ENCODE measurements at places on chromosomes 13 and 19.

DNA sequence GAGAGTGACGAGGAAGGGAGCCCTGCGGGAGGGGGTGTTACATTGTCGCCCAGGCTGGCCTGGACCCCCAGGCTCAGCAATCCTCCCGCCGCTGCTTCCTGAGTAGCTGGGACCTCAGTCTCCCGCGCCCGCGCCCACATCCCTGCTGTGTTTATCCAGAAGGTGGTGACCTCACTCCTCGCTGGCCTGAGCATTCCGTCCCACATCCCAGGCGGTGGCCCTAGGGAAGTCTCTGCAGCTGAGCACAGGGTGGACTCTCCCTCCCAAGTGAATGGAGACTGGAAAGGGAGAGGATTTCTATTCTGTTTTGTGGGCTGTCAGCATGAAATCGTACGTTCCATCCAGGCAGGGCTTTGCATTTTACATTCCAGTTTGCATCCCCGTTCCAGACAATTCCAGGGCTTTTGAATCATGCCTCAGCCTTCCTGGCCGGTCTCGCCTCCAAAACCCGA, 401 bp upstream of the ZNF765 start:
- no peak for DNase-seq

DNA sequence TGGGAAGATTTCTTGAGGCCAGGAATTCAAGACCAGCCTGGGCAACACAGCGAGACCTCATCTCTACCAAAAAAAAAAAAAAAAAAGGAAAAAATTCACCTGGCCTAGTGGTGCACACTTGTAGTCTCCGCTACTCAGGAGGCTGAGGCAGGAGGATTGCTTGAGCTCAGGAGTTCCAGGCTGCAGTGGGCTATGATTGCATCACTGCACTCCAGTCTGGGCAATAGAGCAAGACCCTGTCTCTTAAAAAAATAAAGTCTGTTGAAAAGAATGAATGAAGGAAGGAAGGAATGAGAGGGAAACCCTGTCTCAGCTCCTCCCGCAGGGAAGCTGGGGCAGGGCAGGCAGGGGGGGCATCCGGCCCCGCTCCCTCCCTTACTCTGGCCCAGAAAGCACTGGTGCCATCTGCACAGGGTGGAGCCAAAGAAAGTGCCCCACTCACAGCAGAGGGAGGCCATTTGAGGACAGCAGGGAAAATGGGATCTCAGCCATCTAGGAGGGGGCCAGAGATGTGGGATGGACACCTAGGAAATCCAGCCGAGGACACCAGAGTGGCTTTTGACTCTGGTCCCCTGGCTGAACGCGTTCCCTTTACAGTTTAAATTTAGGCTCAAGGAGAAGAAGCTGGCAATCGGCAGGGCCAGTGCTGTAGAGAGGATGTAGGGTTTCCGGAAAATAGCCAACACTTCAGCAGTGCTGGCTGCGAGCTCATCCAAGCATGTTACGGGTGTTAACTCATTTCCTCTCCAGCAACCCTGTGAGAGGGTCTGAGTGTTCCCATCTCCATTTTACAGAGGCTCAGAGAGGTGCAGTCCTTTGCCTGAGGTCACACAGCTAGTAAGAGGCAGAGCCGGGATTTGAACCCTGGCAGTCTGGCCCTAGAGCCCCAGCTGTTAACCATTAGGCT, 3.6 kb upstream of the HPN start:
- no peak for DNase-seq

GRCh38 chr19:10111405-10111811, at the start of gene P2RY11:
TSS of gene P2RY11 (plus strand) at chr19:10111693. CDS start at chr19:10111722, 29 bp downstream.
- no peak for DNase-seq

DNA sequence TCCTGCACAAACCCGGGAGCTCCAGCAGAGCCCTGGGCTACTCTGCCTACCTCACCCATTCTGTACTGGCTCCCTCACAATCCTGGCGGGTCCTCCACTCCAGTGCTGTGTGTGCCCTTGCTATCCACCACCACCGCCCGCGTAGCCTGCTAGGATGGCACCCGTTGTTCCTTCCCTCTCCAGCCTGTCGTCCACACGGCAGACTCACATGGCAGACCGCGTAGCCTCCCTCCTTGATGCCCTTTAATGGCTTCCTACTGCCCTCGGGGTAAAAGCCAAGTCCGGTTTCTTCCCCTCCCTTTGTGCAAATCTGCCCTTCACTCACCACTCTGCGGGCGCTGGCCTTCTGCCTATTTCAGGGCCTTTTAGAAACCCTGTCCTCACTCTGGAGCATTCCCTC, 106.6 kb downstream of the RAB20 start:
- no peak for DNase-seq

DNA sequence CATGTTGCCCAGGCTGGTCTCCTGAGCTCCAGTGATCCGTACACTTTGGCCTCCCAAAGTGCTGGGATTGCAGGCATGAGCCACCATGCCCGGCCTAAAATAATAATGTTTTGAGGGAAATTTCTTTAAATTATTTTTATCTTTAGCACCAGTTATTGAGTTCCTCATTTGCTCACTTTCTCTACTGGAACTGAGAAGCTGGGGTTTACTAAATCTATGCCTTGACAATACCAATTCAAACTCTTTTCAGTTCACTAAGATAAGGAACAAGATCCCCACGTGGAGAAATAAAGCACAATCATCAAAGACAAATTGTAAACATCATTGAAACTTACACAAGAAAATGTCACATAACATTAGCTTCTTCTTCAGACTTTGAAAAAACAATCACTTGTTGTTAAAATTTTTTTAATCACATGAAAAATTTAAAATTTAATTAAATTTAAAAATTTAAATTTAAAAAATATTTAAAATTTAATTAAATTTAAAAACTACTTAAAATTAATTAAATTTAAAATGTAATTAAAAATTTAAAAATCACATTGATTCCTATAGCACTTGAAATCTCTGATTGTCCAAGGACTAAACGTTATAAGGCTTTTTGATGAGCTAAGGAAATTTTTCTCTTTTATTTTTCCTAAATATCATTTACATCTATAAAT, 25.2 kb upstream of the XPO4 start:
- DNase-seq: no peak

DNA sequence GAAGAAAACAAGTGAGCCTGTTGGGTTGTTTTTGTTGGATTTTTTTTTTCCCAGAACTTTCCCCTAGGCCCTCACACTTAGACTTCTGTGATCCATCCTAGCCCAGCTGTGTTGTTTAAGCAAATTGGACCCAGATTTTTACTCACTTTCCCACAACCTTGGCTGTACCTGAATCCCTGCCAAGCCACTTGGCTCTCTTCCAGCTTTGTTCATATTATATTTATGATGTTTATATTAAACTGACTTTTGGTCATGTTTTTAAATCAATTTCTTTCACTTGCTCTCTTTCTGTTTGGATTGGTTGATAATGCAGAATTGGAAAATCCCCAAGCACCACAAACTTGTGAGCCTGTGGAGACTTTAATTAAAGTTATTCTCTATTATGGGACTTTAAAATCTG, 16.6 kb downstream of the OLFM4 start:
- no peak for DNase-seq

Data from esophagus squamous epithelium (tissue), 5 donors.